GM10248 (cell line): ENCODE measurements at places on chromosomes 2 and 18.

- no peak for DNase-seq
These were observed 95.4 kb downstream of the C1QL2 start for GRCh38 chr2:119063177-119063576.

GRCh38 chr18:75128911-75129716 is 79.8 kb downstream of the PTGR3 start:
- DNase-seq: no peak

- peak; percentile 21 for DNase-seq
These were observed 205.9 kb upstream of the STK17B start for GRCh38 chr2:196376984-196377877.

DNA sequence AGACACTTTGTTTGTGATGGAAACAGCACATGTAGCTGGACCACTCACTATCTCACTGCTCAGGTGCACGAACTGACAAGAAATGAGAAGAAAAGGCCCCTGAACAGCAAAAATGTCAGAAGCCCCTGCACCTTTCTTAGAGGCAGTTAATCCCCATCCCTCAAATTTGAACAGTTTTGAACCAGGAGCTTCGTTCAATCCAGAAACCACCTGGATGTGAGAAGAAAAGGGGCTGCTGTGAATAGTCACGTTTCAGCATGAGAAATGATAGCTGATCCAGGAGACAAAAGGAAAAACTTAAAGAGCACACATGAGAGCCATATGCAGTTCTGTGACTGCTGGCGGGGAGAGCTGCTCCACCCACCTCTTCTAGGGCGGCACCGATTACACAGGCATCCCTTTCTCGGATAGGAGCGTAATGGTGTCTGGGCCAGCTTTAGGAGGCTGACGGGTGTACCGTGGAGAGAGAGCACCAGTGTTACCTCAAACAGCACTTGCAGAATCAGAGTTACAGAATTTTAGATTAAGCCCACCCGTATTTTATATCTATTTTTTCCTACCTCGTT is 117.0 kb upstream of the EML6 start:
- no peak for DNase-seq

GRCh38 chr18:2997846-2998564 is 14.9 kb downstream of the LPIN2 start:
- DNase-seq: no peak

- no peak for DNase-seq
These were observed 225.8 kb downstream of the NCKAP5 start for GRCh38 chr2:133342286-133343017.

GRCh38 chr2:59561281-59561680 is 992.2 kb downstream of the BCL11A start:
- DNase-seq: no peak

DNA sequence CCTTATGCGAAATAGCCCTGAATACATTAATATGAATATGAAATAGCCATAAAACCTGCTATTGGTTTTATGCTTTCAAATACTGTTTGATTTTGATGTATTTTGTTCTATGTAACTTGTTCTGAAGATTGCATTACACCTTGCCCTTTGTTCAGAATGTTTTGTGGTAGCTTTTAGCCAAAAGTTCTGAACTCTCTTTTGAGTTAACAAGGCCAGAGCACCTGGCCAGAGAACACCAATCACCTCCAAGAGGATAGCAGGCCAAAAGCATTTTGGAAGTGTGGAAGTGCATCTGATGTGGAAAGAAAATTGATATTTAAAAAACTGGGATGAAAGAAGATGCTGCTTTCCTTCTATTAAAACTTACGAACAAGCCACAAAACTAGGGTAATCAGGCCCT is 86.6 kb upstream of the PGAP1 start:
- no peak for DNase-seq

GRCh38 chr2:3078684-3079083 is 298.9 kb downstream of the EIPR1 start:
- DNase-seq: no peak

- DNase-seq: no peak
These were observed 36.8 kb downstream of the TCF4 start for GRCh38 chr18:55551227-55551626.

GRCh38 chr2:238260883-238261282 is 21.0 kb upstream of the HES6 start:
- DNase-seq: no peak

DNA sequence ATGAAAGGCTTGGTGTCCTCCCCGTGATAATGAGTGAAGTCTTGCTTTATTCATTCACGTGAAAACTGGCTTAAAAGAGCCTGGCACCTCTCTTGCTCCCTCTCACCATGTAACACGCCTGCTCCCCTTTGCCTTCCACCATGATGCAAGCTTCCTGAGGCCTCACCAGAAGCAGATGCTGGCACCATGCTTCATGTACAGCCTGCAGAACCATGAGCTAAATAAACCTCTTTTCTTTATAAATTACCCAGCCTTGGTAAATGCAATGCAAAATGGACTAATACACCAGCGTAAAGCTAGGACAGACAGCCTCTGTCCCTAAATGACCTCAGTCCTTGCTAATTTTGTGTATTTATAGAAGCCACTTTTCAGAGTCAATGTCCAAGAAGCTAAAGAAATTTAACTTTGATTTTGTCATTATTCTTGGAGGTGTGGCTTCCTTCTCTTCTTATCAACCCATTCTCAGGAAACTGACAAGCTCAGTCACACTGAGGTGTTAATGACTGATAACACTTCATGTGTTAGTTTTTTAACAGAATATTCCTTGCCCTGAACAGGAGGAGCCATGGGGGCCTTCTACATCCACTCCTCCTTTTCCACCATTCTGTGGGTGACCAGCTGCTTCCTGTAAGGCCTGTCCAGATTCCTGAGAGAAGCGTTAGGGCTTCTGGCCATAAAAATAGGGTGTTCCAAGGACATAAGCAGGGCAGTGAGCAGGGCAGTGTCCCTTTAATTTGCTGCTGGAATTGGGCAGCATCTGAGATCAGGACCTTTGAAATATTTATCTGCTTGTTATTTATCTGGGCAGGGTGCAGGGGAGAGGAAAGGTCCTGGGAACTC is 38.0 kb upstream of the EPAS1 start:
- DNase-seq: no peak

DNA sequence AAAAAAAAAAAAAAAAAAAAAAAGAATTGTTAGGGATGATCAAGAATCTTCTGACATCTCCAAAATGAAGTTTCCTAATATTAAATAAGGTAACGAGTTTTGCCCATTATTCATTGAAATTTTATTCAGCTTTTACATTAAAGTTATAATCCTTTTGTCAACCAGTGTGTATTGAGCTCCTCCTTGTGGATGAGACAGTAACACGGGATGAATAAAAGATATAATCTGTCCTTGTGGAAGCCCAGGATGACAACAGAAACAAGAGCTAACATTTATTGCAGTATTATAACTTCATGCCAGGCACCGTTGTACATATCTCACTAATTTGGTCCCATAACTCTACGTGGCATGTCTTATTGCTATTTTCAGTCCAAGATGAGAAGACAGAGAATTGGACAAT is 33.4 kb upstream of the SERPINB7 start:
- no peak for DNase-seq

GRCh38 chr2:138060301-138060635 is 96.0 kb downstream of the HNMT start:
- no peak for DNase-seq

DNA sequence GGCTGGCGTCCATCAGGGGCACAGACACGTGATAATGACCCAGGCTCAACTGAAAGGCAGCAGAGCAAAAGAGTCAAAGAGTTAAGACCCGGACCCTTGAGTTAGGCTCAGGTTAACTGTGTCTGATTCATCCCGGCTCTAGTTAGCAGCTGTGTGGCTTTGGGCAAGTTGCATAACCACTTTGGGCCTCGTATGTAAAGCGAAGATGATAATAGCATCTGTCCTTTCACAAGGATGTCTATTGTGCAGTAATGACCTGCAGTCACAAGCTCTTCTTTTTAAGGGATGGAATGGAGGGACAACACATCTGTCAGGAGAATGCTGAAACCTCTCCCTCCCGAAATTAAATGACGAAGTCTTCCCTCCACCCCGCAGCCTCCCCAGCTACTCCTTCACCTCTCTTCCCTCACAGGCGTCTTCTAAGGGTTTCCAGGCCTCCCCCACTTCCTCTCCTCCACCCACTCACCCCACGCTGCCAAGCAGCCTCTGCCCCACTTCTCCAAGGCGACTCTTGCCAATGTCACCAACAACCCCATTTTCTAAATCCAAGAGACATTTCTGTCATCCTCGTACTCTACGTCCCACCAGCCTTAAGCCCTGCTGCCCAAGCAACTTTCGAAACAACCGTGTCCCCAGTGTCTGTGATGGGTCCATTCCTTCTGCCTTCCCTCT is 135.1 kb upstream of the ID2 start:
- DNase-seq: no peak
